ENCODE measurements at places on chromosomes 4 and X. TPM values are rescaled to one million over a fixed set of nuclear protein-coding genes. Genes with fewer than 3 reads are reported as not detected.

The USP17L17 gene
- polyA plus RNA-seq: not detected

The UGT2B11 gene
- polyA plus RNA-seq: 3.9 TPM

DNA sequence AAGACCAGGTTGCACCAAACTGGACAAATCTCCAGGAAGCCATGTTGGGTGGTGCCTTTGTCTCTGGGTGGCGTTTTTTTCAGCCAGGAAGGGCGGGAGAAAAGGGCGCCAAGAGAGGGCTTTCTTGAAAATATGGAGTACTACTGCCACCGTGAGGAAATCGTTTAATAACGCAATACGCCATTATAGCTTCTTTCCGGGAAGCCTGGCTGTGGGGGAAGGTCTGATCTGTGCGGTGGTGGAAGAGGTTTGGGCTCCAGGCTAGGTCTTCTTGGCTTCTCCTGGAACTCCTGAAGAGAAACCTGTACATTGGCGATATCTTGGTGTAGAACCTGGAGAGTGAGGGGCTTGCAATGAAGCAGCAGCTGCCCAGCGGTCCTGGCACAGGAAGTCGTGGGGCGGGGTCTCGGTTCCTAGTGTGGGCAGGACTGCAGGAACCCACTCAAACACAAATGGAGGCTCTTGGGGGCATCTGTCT is 202.7 kb downstream of the OR13H1 start:
- no peak for DNase-seq

- no peak for DNase-seq
Observed at GRCh38 chrX:153981231-153981630, 8.7 kb downstream of the TMEM187 start.

DNA sequence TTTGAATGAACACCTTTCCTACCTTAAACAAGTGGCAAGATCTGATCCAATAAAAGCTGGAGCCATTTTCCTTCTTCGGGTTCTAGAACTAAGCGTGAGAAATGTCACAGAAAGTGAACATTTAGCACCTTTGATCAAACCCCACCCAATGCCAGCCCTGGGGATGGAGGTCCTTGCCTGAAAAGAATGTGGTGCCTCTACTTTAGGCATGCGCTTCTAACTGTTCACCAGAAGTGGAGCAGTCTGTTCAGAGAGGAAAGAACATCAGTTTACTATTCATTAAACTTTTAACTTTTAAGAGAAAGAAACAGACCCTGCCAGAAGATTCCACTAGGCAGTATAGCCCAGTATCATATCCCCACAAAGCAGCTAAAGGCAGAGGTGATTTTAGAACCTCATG is 75.9 kb downstream of the INTS12 start:
- no peak for DNase-seq

The OCIAD2 gene
- 239 TPM for polyA plus RNA-seq

GRCh38 chr4:87848622-87849351 is 16.0 kb downstream of the MEPE start:
- DNase-seq: peak; percentile 39

GRCh38 chr4:57073559-57073958 is 36.6 kb downstream of the IGFBP7 start:
- DNase-seq: no peak

DNA sequence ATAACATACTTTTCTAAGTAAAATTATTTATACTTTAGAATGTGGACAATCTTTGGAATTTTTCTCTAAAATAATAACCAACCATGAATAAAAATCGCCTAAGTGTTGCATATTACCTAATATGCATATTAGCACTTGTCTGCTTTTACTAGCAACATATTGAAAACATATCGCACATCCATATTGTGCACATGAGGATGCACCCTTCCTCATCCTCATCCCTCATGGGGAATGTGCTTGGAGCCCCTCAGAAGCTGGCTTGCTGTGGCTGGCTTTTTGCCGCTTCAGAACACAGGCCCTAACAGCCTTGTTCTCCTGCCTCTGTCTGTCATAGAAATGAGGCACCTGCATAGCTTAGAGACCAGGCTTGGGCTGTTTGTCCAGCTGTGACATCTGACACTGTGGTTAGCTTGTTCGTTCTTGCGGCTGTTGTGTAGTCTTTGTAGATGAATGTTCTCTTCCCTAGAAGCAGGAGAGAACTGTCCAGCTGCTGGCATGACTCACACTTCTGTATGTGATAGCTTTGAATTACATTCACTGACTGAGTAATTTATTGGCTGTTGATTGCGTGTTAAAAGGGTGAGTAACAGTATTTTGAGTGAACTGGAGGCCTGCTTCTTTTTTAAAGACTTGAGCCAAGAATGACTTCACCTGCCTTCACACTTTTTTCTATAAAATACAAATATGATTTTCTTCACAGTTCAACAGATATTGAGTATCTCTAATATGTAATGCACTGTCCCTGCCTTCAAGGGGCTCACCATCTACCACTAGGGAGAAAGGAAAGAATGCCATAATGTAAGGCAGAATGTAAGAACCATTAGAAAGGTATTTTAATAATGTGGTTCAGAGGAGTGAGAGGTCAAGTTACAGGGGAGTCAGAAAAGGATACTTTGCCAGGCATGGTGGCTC is 81.9 kb downstream of the HMGB2 start:
- DNase-seq: peak; percentile 41

The CSN1S1 gene
- not detected for polyA plus RNA-seq

- no peak for DNase-seq
Observed at GRCh38 chrX:11403631-11404030, 110.4 kb downstream of the AMELX start.

DNA sequence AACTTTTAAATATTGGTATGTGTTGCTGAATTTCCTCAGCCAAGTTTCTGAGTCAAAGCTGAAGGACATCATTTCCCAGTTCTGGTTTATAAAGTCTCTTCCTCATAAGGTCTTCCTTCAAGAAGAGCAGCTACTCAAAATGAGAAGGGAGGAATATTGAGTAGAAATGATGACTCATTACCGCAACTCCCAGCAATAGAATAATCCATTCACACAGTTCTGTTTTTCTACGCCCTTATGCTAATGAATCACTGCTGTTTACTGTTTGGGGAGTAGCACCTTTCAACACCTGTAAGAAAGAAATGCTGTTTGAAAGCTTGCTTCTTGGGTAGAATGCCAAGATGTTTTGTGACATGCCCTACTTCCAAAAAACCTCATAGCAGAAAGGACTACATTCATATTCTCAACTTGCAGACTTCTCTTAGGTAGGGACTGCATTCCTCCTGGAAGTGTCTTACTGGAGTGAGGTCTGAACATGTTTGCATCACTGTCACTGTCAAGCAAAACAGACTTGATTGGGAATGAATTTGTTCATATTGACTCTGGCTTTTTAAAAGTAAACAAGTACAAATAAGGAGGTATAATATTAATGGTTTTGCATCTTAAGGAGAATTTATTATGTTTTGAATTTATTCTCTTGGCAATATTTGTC is 147.2 kb upstream of the BANK1 start:
- no peak for DNase-seq
